ENCODE measurements at places on chromosomes 11 and 22.

- no peak for DNase-seq
These were observed 52.8 kb downstream of the ENDOD1 start for GRCh38 chr11:95142431-95142830.

- no peak for DNase-seq
These were observed 13.9 kb downstream of the FZD4 start for GRCh38 chr11:86941077-86941870.

GRCh38 chr11:66459138-66459778 lies 7.4 kb upstream of the PELI3 start:
- DNase-seq, result no peak

GRCh38 chr22:28143241-28143865 lies 224.3 kb upstream of the PITPNB start:
- no peak for DNase-seq

DNA sequence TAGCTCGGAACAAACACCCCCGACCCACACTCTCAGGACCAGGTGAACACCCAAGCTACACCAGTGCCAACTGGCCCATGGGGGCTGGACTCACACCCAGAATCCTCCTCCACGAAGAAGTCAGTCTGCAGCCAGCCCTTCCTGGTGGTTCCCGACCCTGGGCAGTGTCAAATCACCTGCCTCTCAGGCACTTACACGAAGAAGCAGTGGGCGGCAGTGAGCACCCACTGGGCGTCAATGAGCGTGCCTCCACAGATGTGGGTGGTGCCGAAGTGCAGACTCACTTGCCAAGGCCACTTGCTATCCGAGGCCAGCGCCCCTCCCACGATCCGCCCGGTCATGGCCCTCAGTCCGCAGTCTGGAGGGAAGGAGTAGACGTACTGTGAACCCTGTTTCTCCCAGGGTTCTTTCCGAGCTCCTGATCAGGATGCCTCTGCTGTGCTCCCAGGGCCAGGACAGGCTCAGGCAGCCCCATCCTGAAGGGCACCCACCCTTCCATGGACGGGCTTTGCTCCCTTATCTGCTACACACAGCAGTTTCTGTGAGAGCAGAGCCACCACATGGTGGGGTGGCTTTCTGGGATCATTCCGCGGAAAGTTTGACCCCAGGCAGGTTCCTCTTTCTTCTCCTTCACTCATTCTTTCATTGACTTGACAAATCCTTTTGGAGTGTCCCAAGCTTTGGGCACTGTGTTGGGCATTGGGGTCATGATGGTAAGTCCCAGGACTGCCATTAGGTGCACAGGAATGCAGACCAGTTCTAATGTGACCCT lies 19.4 kb downstream of the TMPRSS13 start:
- no peak for DNase-seq

- no peak for DNase-seq
These were observed 177.3 kb upstream of the C11orf58 start for GRCh38 chr11:16561150-16561549.

DNA sequence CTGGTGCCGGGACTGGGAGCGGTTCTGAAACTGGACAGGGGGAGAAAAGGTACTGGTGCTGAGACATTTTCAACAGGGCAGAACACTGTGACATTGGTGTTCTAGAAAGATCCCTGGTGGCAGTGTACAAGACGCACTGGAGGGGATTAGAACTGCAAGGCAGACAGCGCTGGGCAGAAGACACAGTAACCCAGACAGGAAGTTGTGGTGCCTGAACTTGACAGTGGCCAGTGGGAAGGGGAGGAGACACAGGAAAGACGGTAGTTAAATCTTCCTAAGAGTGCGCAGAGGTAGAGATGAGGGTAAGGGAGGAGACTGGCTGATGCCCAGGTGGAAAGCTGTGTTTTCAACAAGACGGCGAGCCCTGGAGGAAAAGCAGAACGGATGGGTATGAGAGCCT lies 24.5 kb downstream of the FAM227A start:
- DNase-seq, result no peak

DNA sequence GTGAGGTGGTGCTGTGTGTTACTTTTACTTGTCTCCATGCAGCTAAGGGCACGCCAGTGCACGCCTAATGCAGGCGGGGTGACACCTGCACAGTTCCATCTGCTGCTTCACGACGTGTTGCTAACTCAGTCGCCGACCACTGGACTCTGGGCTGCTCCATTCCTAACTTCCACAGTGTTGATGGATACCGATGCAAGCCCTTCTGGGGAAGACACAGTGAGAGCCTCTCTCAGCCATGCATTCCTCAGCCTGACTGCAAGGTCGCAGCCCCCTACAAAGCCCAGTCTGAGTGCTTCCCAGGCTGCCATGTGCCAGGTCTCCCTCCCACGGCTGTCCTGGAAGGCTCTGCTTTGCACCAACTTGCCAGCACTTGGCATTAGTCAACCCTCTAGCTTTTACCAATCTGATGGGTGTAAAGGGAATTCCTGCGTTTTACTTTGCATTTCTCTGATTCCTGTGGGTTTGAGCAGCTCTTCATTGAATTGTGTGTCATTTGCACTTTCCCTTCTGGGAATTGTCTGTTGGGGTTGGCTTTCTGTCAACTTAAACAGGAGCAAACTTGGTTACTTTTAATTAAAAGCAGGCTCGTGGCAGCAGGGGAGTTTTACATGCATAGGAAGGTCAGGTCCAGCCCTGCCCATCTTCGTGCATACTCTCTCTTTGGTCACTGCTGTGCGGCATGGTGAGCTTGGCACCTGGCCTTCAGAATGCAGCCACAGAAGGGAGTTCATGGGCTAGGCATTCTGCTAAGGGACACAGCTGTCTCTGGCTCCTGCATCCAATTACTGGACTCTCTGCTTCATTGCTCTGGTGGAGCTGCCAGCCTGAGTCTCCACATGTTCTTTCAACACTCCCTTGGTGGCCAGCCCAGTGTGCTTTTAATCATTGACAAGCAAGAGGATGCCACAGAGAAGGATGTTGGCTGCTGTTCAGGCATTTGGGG lies 34.6 kb upstream of the SHANK2 start:
- DNase-seq, result no peak

GRCh38 chr11:82270870-82271269 lies 462.8 kb downstream of the FAM181B start:
- DNase-seq, result no peak

- no peak for DNase-seq
These were observed 934 bp downstream of the HSD17B12 start for GRCh38 chr11:43681401-43681942.

DNA sequence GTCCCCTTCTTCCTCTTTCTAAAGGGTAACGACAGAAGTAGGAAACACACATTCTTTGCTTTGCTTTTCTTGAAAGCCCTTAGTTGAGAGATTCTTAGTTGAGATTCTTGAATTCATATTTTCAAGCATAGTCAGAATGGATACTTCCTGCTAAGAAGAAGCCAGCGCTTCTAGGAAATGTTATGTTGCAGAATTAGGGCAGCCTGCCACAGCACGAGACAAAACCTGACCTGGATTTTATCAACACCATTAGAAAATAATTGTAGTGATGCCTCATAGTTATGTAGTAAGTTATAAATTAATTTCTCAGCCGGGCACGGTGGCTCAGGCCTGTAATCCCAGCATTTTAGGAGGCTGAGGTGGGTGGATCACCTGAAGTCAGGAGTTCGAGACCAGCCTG lies 37.9 kb upstream of the NUP160 start:
- DNase-seq, result no peak

DNA sequence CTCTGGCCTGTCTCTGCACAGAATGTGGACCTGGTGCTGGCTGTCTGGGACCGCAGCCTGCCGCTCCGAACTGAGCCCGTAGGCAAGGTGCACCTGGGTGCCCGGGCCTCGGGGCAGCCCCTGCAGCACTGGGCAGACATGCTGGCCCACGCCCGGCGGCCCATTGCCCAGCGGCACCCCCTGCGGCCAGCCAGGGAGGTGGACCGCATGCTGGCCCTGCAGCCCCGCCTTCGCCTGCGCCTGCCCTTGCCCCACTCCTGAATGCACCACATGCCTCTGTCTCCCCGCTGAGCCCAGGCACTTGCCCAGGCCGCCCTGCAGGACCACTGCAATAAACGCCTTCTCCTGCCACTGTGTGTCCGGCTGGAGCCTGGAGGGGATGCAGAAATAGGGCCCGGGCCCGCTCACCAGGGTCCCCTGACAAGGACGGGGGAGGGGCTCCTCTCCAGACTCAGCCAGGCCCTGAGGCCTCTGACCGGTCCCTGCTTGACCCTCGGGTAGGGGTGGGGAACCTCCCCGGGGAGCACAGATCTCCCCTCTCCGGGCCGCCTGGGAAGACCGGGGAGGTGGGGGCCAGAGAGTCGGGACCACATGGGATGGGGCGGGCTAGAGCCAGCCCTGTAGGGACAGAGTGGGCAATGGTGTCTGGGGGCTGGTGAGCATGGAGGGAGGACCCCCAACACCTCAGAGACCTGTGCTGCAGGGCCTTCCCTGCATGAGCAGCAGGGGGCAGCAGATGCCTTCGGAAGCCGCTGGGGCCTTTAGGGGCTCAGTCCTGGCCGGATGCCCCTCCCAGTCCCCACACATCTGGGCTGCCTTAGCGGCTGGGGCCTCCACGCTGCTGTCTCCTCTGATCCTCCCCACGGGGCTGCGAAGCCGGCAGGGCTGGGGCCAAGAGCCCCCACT lies 1.4 kb upstream of the TNNI2 start:
- DNase-seq, result peak; percentile 71

GRCh38 chr11:43508511-43508918 lies 149.8 kb downstream of the TTC17 start:
- no peak for DNase-seq

DNA sequence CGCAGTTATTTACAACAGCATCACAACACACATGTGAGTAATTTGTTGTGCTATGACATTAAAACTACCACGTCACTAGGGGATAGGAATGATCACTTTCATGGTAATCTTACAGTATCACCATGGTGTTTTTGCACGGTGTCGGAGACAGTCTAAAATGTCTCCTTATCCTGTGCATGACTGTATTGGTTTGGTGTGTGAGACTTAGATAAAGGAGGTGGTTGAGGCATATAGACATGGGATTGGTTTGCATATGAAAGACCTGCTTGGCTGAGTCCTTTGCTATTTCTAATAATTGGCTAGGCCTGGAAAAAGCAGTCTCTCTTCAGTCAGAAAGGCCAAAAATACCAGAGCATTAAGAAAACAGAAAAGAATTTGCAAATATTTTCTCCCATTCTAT lies 30.2 kb downstream of the MSANTD4 start:
- DNase-seq, result no peak

- no peak for DNase-seq
These were observed 2.8 kb upstream of the BSX start for GRCh38 chr11:122984186-122985011.

DNA sequence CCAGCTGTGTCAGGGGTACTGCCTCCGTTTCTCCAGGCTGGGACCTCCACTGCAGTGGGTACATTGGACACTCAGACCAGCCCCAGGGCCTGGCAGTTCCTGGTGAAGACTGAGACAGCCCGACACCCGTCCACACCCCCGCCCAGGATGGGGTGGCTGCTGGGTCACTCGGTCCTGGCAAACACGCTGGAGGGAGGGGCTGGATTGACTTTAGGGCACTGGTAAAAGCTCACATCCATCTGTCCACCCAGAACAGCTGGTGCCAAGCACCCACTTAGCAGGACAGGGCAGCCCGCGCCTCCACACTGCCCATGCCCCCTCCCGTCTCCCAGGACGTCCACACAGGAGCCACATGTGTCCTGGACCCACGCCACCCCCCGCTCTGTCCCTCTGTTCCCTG lies 10.7 kb upstream of the TBX1 start:
- no peak for DNase-seq

DNA sequence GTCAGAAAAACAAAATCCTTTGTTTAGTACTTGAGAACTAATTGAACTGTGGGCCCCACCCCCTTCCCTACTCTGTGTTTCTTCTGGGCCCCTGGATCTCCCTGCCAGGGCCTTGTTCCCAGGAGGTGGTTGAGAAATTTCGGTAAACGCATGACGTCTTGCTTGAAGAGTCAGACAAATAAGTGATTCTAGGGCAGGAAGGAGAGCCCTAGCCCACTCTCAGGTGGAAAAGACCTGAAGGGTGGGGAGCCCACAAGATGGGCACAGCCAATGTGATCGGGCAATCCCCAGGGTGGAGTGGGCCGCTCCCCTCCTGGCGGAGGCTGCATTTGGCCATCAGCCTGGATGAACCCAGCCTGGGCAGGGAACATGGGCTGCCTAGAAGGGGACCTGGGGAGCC lies 16.8 kb upstream of the P2RY2 start:
- no peak for DNase-seq

- peak; percentile 73 for DNase-seq
These were observed 51.5 kb upstream of the LRRC32 start for GRCh38 chr11:76721755-76722677.

DNA sequence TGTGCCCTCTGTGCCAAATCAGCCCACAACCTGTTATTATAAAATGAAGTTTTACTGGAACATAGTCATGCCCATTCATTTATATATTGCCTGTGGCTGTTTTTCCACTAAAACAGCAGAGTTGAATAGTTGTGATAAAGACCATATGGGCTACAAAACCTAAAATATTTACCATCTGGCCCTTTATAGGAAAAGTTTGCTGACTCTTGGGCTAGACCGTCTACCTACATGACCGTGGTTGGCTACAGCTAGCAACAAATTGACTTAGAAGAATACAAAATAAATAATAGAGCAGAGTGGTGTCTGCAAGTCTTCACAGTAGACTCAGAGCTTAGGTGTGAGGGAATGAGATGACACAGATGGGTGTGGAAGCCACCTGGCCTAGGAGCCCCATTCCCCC lies 11.2 kb upstream of the IL18BP start:
- DNase-seq, result no peak

DNA sequence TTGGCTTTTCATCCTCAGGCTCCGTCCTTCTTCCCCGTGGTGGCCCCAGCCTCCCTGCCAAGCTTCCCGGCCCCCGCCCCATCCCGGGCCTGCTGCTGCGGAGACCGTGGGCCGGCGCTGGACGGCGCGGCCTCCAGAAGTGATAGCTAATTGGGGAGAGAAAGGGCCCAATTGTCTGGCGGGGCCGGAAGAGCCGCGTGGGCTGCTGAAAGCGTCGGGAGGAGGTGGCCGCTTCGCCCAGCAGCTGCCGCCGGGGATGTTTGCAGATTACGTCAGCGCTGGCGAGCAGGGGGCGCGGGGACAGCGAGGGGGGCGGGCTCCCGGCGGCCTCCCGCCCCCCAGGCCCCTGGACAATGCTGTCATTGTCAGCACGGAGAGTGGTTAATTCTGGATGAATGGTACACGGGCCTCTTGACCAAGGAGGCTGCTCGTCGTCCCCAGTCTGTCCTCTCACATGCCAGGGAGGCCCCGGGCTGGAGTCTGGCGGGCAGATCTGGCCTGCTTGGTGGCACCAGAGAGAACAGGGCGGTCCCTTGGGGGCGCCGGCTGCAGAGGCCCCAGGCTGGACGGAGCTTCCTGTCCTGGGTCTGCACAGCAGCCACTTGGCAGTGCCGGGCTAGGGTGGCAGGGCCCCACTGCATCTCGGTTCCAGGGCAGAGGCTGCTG lies 1.6 kb downstream of the SMIM38 start:
- DNase-seq, result no peak

DNA sequence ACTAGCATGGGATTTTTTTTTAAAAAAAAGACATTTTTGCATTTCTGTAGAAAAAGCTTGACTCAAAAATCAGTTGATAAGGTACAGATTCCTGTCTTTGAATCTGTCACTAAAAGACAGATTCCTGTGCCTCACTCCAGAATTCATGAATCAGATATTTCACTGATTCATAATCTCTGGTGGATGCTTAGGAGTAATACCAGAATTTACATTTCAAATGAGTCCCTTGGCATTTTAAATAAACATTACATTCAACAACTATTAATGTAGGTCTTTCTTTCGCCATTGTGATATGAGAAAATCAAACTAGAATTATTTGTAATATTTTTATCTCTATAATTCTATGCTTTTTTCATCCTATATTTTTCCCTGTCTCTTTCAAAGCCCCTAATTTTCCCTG lies 128.3 kb downstream of the APIP start:
- DNase-seq, result no peak

- DNase-seq, result no peak
These were observed 58.3 kb upstream of the VSTM5 start for GRCh38 chr11:93908689-93909088.

All from stimulated activated CD4-positive, alpha-beta T cell treated with anti-CD3 and anti-CD28 coated beads, Interleukin-12 subunit alpha, Interleukin-12 subunit beta, amount 100 ng/mL, for 48 hours (primary cell).